ENCODE measurements at places on chromosomes 6 and 20.

GRCh38 chr6:2222275-2222842 is 23.0 kb downstream of the GMDS start:
- DNase-seq = no peak

DNA sequence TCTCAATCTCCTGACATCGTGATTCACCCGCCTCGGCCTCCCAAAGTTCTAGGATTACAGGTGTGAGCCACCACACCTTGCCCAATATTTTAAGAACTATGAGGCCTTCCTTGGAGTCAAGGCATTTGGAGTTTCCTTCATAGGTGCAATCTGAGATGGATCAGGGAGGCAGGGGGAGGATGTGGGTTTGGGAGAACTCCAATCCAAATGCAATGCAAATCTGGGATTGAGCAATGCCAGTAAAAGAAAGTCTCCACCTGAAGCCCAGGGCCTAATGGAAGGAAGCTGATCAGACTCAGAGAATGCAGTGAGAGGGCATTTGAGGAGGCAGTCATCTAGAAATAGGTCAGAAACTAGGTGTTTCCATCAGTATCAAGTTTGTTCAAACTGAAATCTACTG is 21.2 kb downstream of the RSPH3 start:
- DNase-seq = no peak

DNA sequence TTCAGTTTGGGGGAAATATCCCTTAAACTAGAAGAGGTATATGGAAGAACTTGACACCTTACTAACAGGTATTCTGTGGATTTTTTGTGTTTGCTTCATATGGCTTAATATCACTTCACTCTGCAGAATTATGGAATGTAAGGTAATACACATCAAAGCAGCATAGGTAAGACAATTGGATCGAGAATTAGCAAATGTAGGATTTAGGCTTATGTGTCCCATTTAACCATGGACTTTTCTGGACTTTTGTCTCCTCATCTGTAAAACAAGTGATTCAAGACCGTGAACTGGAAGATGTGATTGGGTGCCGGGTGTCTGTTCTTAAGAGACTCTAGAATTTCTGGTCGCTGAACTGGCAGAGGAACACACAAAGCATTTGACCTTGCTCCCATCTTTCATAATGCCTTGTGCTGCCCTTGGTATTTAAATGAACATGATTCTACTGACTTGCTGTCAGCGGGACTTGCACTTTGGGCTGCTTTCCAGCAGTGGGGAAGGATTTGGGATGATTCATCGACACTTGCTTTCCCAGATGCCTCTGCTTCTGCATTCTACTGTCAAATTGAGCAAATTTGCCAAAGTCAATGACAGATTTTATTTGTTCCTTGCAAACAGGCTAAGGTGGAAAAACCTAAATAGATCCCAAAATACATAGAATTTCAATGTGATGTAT is 199.8 kb downstream of the PLCB1 start:
- no peak for DNase-seq

DNA sequence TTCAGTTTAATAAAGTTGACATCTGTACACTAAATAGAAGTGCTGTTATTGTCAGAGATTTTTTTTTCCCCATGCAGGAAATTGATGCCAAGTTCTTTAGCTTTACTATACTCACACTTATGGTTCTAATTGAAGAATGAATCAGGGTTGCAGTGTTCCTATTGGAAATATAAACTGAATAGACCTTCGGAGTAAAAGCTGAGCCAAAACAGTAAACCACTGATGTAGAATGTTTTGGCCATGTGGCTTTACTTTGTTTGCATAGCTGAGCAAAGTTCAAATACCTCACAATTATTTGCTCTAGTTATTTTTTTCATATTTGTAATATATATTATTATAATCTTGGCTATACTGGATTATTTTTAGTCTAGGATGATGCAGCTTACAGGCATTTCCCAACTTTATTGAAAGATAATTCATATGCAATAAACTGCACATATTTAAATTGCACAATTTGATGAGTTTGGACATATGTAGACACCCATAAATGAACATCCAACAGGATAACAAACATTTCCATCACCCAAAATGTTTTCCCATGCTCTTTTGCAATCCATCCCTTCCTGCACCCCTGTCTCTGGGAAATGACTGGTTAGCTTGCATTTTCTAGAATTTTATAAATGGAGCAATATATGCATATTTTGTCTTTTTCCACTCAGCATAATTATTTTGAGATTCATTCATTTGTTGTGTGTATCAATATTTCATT is 105.8 kb upstream of the NOX3 start:
- DNase-seq = no peak

- DNase-seq = no peak
Observed at GRCh38 chr20:45918182-45918737, 6.3 kb upstream of the PLTP start.

DNA sequence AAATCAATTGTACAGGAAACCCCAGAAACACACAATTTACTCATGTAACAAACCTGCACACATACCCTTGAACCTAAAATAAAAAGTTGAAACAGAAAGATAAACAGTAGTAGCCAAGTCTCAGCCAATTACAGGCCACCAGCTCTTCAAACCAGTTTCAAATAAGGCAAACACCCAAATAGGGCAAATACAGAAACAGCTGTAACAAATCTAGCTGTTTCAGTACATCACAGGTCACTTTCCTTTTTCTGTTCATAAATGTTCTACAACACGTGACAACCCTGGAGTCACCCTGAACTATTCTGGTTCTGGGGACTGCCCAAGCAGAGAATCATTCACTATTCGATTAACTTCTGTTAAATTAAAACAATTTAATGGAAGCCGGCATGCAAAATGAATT is 329.0 kb downstream of the GJA1 start:
- no peak for DNase-seq

DNA sequence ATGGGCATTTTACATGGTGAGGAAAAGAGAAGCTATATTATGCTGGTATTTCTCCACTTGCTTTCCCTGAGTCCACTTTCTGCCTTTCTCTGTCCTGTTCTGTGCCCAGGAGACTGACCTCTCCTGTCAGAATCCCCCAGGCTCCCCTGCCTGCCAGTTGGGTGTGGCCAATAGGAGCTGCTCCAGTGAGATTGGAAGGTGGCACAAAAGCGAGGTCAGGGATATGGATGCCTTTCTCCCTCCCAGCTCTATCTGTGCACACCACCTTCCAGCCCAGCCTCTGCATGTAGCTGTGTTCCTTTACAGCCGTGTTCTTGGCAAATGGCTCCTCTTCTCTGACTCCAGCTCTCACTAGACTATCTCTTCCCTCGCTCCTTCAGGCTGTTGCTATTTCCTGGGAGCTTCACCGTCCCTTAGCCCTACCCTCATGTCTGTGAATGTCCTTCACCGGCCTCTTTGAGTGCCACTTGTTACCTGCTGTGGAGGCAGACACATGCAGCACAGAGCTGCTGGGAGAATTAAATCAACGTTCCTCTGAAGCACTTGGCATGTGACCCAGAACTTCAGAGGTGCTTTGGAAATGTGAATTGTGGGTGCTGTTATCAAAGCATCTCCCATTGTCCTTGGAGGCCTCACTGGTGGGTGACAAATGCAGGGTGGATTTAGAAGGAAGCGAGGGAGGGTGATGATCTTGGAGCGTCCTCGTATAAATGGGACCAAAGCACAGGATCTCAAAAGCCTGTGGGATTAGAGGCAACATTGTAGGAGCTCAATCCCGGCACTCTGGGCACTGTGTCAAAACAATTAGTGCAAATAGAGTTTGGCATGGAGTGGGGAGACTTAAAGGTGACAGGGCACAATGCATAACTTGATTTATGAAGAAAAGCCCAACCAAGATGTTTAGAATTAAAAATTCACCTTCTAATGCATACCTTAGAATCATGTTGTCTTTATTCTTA is 28.9 kb upstream of the RALGAPA2 start:
- DNase-seq = no peak

GRCh38 chr6:158751224-158751623 is 67.9 kb downstream of the EZR start:
- no peak for DNase-seq

- DNase-seq = no peak
Observed at GRCh38 chr6:156013155-156013554, 557.5 kb upstream of the NOX3 start.

- peak; percentile 42 for DNase-seq
Observed at GRCh38 chr20:60262967-60263603, 304.9 kb downstream of the CDH26 start.

- no peak for DNase-seq
Observed at GRCh38 chr6:32943864-32944649, 3.2 kb upstream of the HLA-DMB start.

DNA sequence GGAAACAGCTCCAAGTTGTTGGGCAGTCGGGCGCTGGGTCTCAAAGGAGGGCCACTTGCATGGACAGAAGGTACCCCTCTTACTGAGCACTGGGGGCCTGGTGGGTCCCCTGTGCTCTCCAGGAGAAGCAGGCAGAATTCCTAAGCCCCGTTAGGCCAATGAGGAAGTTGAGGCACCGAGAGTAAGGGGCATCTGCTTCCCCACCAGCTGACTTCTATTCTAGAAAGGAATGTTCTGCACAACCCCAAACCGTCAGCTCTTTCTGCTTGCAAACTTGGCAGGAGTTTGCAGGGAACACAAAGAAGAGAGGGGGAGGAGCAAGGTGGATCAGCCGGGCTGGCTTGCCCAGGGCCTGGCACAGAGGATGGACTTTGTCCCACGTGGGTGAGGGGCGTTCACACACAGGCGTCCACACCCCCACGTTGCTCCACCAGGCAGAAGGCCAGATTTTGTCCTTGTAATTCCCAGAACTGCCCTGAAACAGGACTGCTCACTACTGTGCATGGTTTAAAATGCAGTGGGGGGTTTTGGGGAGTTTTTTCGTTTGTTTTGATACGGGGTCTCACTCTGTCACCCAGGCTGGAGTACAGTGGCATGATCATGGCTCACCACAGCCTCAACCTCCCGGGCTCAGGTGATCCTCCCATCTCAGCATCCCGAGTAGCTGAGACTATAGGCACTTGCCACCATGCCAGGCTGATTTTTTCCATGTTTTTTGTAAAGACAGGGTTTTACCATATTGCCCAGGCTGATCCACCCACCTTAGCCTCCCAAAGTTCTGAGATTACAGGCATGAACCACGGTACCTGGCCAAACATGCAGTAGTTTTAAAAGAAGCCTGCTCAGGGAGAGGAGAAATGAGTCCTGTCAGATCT is 93.3 kb downstream of the SNX5 start:
- DNase-seq = no peak

GRCh38 chr20:29878281-29878741 is 1379.2 kb upstream of the DEFB115 start:
- DNase-seq = peak; percentile 93

DNA sequence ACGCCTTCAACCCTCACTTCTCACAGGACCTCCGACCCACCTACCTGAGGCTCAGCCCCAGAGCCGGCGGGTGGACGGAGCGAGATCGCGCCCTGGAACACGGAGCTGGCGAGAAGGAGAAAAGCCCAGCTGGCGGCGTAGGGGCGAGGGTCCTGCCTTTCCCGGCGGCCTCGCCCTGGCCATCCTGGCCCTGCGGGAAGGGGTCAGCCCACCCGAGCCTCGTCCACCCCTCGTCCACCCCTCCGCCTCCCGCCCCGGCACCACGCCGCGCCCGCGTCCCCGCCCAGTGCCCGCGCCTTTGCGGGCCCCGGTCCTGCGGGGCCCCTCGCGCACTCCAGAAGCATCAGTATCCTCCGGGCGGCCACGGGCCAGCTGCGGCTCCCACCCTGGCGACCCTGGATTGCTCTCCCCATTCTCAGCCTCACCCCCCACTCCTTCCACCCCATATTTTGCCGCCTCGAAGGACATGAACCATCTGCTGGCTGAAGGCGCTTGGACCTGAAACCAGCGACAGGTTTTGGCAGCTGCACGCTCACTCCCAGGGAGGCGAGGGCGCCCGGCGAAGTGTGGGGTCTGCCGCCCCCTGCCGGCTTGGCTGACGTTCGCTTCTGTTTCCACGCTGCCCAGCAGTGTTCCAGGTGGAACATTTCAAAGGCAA is 65.1 kb downstream of the PLG start:
- peak; percentile 84 for DNase-seq

DNA sequence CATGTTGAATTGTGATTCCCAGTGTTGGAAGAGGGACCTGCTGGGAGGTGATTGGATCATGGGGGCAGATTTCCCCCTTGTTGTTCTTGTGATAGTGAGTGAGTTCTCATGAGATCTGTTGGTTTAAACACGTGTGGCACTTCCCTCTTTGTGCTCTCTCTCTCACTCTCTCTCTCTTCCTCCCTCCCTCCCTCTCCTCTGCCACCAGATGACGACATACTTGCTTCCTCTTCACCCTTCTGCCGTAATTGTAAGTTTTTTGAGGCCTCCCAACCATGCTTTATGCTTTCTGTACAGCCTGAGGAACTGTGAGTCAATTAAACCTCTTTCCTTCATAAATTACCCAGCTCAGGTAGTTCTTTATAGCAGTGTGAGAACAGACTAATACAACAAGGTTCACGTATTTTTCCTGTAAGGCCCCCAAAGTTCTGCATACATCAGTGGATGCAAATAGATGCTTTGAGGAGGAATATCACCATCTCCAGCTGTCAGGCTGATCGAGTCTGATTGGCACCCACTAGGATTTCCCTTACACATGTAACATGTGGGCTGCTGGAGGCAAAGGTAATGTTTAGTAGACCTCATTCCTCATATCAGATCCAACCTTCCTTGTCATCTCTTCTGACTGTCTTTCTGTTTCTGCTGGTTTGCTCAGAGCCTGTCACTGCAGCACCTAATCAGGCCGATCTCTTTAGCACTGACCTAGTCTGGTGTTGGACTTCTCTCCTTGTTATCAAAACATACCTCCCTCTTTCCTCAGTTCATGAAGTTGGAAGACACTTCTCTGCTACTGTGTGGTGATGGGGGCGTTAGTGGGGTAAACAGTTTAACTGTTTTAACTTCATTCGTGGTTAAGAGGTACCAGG is 54.3 kb upstream of the BACH2 start:
- DNase-seq = no peak

DNA sequence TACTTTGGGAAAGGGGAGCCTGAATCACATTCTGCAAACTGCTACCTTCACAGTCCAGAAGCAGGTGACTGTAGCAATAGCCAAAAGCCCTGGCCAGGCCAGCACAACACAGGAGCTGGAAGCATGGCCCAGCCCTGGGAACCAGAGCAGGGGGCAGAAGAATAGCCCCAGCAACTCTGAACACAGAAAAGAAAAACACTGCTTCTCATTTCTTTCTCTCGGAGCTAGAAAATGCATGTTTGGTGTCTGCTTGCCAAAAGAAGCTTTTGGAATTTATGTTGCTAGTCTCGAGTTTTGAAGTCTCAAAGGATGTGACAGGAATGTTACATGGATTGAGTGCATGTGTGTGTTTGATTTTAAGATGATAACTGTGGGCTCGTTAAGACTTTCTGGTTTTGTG is 79.8 kb upstream of the SCAF8 start:
- no peak for DNase-seq

DNA sequence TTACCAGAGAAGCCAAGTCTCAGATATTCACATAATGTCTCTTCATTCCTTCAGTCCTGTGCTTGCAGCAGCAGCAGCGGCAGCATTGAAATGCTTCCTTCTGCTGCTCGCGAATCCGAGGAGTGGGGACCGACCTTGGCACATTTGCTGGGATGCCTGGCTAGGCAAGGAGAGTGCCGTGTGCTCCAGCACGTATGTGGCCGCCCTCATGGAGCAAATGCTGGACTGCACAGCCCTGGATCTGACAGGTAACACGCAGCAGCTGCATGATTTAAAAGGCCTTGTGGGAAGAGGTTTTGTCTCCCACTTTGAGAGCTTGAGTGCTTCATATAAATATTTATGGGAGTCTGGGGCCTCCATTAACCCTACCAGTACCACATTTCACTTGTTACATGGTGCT is 9.9 kb downstream of the MAFB start:
- DNase-seq = no peak

Data from SK-N-SH (cell line).